ENCODE measurements at places on chromosomes 16 and 17. TPM values are rescaled to one million over a fixed set of nuclear protein-coding genes. Genes with fewer than 3 reads are reported as not detected.

Gene FNDC8
- total RNA-seq, result not detected

Gene USP31
- total RNA-seq, result 34.1 TPM

Gene KRTAP4-5
- not detected for total RNA-seq

Gene SOX8
- total RNA-seq, result 0.34 TPM

Gene TBX6
- total RNA-seq, result 0.26 TPM

Gene KRT27
- not detected for total RNA-seq

Gene PLA2G10
- total RNA-seq, result not detected

Data from dermis lymphatic vessel endothelial cell (primary cell).